ENCODE measurements at places on chromosomes 5 and 9.

GRCh38 chr5:124574521-124575436 lies 171.7 kb downstream of the ZNF608 start:
- DNase-seq: no peak

DNA sequence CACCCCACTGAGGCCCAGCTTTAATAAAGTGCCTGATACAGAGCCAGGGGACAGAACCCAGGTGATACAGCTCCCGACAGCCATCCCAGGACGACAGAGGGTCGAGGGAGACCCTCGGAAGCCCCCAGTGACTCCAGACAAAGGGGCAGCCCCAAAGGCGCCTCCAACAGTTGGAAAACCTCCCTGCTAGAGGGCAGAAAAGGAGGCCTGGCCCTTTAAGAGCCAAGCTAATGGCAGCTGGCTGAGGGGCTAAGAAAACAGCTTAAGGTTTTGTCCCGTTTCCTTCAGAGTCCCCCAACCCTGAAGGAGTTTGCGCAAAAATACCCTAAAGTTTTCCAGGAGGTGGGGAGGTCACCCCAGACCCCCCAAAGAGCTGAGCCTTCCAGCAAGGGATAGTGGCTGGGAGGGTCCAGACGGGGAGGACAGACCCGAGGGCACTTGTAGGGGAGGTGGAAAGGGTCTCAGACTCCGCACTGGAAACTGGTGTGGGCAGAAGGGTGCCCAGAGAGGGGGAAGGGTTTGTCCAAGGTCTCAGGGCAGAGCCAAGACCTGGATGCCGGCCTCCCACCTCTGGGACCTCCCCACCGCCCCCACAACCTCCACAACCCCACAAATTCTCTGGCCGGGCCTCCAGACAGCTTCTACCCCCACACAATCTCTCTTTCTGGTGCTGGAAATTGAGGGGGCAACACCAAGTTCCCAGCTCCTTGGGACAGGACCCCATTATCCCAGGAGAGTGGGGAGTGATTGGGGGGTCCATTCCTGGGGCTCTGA lies 8.2 kb upstream of the AK1 start:
- no peak for DNase-seq

- DNase-seq: no peak
Observed at GRCh38 chr5:174145821-174146220, 100.3 kb downstream of the NSG2 start.

- no peak for DNase-seq
Observed at GRCh38 chr9:137007816-137008270, 11.5 kb upstream of the CLIC3 start.

- DNase-seq: peak; percentile 90
Observed at GRCh38 chr5:14450018-14450524, 131.5 kb upstream of the OTULINL start.

DNA sequence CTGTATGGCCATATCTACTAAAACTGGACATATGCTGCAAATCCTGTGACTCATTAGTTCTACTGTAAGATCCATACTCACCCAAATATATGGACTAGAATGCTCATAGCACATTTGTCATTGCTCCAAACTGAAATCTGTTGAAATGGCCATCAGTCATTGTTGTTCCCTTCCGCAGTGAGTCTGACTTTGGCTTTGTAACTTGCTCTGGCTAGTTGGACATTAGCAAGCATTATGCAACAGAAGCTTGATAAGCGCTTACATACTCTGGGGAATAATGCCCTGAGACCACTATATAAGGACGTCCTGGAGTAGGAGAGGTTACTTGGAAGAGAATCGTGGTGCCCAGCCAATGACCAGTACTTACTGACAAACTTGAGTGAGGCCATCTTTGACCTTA lies 9.0 kb downstream of the KIAA1958 start:
- no peak for DNase-seq

GRCh38 chr5:123785162-123786071 lies 273.4 kb downstream of the CSNK1G3 start:
- no peak for DNase-seq

DNA sequence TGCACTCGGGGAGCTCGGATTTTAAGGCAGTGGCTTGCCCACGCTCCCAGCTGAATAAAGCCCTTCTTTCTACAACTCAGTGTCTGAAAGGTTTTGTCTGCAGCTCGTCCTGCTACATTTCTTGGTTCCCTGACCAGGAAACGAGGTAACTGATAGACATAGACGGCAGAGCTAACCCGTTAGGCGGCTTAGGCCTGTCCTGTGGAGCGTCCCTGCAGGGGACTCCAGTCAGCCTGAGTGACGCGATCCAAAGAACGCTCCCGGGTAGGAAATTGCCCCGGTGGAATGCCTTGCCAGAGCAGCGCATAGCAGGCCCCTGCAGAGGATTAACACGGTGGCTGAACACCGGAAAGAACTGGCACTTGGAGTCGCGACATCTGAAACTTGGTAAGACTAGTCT lies 1.8 kb upstream of the SELENOP start:
- no peak for DNase-seq

- no peak for DNase-seq
Observed at GRCh38 chr9:84874596-84874995, 205.1 kb downstream of the NTRK2 start.

DNA sequence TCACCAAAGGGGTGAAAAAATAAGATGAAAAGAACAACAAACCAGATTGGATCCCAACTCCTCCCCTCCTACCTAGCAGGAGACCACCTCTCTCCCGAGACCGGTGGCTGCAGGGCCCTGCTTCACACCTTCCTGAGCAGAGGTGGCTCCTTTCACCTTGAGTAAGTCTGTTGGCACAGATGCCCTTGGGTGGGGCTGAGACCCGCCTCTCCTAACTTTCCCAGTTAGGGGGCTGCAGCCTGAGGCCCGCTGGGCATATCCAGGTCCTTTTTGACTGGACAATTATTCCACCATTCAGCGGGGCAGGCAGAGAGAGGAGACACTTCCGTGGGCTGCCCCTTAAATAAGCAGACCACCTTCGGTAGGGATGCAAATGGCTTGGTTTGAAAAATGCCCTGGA lies 1.3 kb downstream of the SLC25A48 start:
- peak; percentile 58 for DNase-seq

Data from posterior vena cava (tissue), 2 donors.